ENCODE measurements at places on chromosomes 6 and 20.
A peak's percentile ranks its signal among the peaks of the same experiment; 100 is the strongest.

- no peak overlapping the region for H3K27ac ChIP-seq
- H3K27me3 ChIP-seq, result peaks cover 3% of the 10 kb centered on the region
- H3K4me1 ChIP-seq, result no peaks in the 10 kb centered on the region
- no peak for DNase-seq
Measured at GRCh38 chr6:33999567-33999966, 146.3 kb downstream of the GRM4 start.

- H3K27me3 ChIP-seq, result peaks cover 7% of the 10 kb centered on the region
- H3K36me3 ChIP-seq, result no peaks in the 10 kb centered on the region
- no peak for DNase-seq
- no peak overlapping the region for H3K27ac ChIP-seq
- peak overlapping the region; percentile 29 for H3K4me3 ChIP-seq
Measured at GRCh38 chr20:50187403-50188051, 3.1 kb upstream of the CEBPB start.

GRCh38 chr6:26594730-26595632 lies 1.8 kb upstream of the ABT1 start:
- H3K36me3 ChIP-seq, result peaks cover 9% of the 10 kb centered on the region
- H3K4me1 ChIP-seq, result peaks cover 6% of the 10 kb centered on the region
- no peak overlapping the region for H3K27ac ChIP-seq
- peaks cover 20% of the 10 kb centered on the region for H3K27me3 ChIP-seq
- no peak for DNase-seq
- H3K4me3 ChIP-seq, result no peak overlapping the region

- no peaks in the 10 kb centered on the region for H3K4me1 ChIP-seq
- H3K27ac ChIP-seq, result no peak overlapping the region
Measured at GRCh38 chr20:20255099-20255498, 112.8 kb upstream of the INSM1 start.

GRCh38 chr6:141259807-141260206 lies 872.9 kb upstream of the GJE1 start:
- H3K27me3 ChIP-seq, result no peaks in the 10 kb centered on the region
- H3K27ac ChIP-seq, result no peak overlapping the region
- DNase-seq, result no peak
- no peaks in the 10 kb centered on the region for H3K36me3 ChIP-seq

DNA sequence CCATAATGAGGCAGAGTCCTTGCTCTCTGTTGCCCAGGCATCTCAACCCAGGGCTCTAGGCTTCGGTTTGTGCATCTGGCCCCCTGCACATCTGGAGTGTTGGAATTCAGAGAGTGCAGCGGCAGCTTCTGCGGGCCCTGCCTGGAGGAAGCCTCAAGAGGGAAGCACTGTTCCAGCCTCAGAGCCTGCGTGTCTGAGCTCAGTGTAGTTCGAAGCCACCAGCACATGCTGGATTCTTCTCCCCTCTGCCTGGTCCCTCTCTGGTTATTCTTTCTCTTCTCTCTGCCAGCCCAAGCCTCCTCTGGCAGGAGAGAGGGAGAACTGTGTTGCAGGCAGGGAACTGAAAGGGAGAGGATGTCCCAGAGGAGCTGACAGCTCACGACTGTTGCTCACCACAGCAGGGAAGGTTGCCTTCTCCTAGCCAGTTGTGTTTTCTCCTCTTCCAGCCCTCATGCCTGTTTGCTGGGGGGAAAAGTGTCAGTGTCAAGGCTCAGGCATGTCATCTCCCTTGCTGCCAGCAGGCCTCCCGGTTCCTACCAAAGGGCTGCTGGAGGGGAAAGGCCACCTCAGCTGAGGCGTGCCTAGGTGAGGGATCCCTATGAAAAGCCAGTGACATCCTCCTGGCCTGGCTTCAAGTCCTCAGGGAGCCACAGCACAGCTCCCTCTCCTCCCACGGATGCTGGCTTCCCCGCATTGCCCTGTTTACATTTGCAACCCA lies 126.0 kb upstream of the LRFN2 start:
- no peak overlapping the region for H3K4me3 ChIP-seq
- H3K4me1 ChIP-seq, result peaks cover 6% of the 10 kb centered on the region
- H3K27me3 ChIP-seq, result no peaks in the 10 kb centered on the region
- H3K27ac ChIP-seq, result no peak overlapping the region

DNA sequence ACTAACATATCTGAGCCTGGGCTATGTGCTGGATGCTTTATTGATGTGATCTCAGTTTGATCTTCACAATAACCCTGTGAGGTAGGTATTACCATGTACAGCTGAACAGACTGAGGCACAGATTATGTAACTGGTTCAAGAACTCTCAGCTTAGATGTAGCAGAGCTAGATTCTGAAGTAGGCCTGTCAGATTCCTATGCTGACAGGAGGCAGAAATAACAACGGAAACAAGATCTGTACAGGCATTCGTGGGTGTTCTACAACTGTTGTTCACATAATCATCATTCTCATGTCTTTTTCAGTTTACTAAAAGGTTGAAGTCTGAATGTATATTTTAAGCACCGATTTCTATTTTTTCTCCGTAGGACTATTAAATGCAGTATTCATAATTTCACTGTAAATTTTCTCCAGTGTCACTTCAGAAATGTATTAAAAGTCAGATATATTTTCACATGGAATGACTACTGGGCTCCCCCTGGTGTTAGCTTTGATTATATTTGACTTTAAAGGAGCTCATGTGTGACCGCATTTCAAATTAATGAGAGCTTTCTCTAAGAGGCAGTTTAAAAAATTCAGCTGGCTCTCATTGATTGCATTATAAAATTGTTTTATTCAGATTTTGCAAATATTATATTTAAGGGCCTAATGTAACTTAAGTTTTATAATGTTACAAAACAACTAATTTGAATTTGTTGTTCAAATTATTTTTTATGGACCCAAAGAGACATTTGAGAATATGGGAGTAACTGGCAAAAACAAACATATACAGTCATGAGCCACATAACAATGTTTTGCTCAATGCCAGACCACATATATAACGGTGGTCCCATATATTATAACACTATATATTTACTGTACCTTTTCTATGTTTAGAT lies 36.4 kb upstream of the SLC17A4 start:
- H3K27ac ChIP-seq, result no peak overlapping the region
- no peaks in the 10 kb centered on the region for H3K4me1 ChIP-seq
- peak; percentile 18 for DNase-seq
- peaks cover 11% of the 10 kb centered on the region for H3K27me3 ChIP-seq
- no peak overlapping the region for H3K4me3 ChIP-seq

- no peaks in the 10 kb centered on the region for H3K27me3 ChIP-seq
- no peak overlapping the region for H3K4me3 ChIP-seq
- no peak overlapping the region for H3K27ac ChIP-seq
- H3K4me1 ChIP-seq, result no peaks in the 10 kb centered on the region
Measured at GRCh38 chr6:130841128-130841728, 14.0 kb downstream of the SMLR1 start.

GRCh38 chr6:169970306-169970988 lies 219.0 kb downstream of the ERMARD start:
- H3K4me3 ChIP-seq, result no peak overlapping the region
- H3K27me3 ChIP-seq, result no peaks in the 10 kb centered on the region
- no peak overlapping the region for H3K27ac ChIP-seq
- DNase-seq, result no peak
- H3K4me1 ChIP-seq, result no peaks in the 10 kb centered on the region

DNA sequence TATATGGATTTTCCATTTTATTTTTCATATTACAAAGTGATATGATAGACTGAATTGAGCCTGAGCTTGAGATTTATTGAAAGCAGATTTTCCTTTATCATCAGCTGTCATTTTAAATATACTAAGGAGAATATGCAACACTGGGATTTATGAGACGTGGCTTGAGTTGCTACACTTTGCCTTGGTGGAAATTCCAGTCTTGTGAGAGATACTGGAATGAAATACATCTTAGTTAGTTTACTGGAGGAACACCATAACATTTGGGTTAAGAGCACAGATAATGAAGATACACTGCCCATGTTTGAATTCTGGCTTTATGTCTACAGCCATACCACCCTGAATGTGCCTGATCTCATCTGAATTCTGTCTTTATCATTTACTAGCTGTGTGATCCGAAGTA lies 86.5 kb upstream of the IFNGR1 start:
- no peak for DNase-seq
- H3K27ac ChIP-seq, result no peak overlapping the region
- H3K4me3 ChIP-seq, result no peak overlapping the region
- H3K27me3 ChIP-seq, result no peaks in the 10 kb centered on the region
- no peaks in the 10 kb centered on the region for H3K36me3 ChIP-seq

- no peak for DNase-seq
- peaks cover 3% of the 10 kb centered on the region for H3K4me1 ChIP-seq
- H3K27ac ChIP-seq, result no peak overlapping the region
- peaks cover 4% of the 10 kb centered on the region for H3K27me3 ChIP-seq
- no peaks in the 10 kb centered on the region for H3K36me3 ChIP-seq
- H3K4me3 ChIP-seq, result no peak overlapping the region
Measured at GRCh38 chr6:21733311-21733710, 139.8 kb downstream of the SOX4 start.

GRCh38 chr20:59194023-59194935 lies 30.7 kb downstream of the ZNF831 start:
- no peak overlapping the region for H3K4me3 ChIP-seq
- H3K27me3 ChIP-seq, result no peaks in the 10 kb centered on the region
- H3K27ac ChIP-seq, result no peak overlapping the region
- H3K36me3 ChIP-seq, result peaks cover 18% of the 10 kb centered on the region
- peaks cover 12% of the 10 kb centered on the region for H3K4me1 ChIP-seq

- H3K4me1 ChIP-seq, result no peaks in the 10 kb centered on the region
- peaks cover 5% of the 10 kb centered on the region for H3K27me3 ChIP-seq
- H3K36me3 ChIP-seq, result no peaks in the 10 kb centered on the region
- no peak overlapping the region for H3K27ac ChIP-seq
- DNase-seq, result no peak
Measured at GRCh38 chr6:74979065-74979766, 226.6 kb downstream of the COL12A1 start.

DNA sequence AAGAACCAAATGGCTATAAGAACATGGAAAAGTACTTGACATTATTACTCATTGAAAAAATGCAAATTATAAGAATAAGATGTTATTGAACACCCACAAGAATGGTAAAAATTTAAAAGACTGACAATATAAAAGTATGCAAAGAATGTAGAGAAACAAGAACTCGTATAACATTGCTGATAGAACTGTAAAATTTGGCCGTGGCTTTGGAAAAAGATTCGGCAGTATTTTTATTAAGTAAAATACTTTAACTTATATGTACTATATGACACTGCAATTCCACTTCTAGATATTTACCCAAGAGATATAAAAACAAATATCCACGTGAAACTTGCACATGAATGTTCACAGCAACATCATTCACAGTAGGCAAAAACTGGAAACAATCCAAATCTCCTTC lies 239.2 kb downstream of the TPBG start:
- H3K36me3 ChIP-seq, result no peaks in the 10 kb centered on the region
- peaks cover 10% of the 10 kb centered on the region for H3K27me3 ChIP-seq
- DNase-seq, result no peak
- H3K4me3 ChIP-seq, result no peak overlapping the region
- no peak overlapping the region for H3K27ac ChIP-seq

DNA sequence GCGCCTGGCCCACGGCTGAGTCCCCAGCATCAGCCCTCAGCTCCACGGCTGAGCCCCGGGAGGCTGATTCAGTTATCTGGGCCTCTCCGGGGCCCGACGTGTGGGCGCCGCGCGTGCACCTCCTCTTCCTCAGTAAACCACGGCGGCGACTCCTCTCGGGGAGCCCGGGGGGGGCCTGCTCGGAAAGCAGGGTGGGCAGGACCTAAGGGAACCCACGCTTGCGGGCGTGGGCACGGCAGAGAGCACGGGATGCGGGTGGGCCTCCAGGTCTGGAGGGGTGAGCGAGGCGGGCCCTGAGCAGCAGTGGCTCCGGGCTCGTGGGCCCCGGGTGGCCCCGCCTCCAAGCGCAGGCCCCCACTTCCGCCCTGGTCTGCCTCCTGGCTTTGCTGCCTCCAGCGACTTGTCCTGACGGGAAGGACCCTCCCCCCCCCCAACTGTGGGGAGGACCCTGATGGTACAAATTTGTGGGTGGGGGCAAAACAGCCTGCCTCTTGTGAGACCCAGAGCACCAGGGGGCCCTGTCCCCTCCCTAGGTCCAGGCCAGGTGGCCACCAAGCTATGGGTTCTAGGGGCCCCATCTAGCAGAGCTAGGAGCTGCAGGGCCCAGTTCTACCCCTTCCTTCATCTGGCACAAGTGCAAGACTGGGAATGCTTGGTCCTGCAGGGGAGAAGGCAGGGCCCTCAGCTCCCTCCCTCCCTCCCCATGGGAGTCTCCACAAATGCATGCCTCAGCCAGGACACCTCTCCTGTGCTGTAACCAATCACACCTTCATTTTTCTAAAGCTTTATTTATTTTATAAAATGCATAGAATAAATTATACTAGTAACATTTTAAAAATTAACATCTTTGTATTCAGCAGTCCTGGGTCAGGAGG lies 16.9 kb downstream of the UCKL1 start:
- H3K4me3 ChIP-seq, result no peak overlapping the region
- peaks cover 33% of the 10 kb centered on the region for H3K36me3 ChIP-seq
- no peaks in the 10 kb centered on the region for H3K27me3 ChIP-seq
- H3K27ac ChIP-seq, result peak overlapping the region; percentile 27
- no peak for DNase-seq

GRCh38 chr6:58113960-58114359 lies 796.5 kb downstream of the PRIM2 start:
- no peak overlapping the region for H3K27ac ChIP-seq
- H3K4me1 ChIP-seq, result no peaks in the 10 kb centered on the region
- H3K4me3 ChIP-seq, result no peak overlapping the region

GRCh38 chr20:47274401-47275108 lies 81.9 kb downstream of the ZMYND8 start:
- peak overlapping the region; percentile 95 for H3K27ac ChIP-seq
- H3K36me3 ChIP-seq, result peaks cover 85% of the 10 kb centered on the region
- no peaks in the 10 kb centered on the region for H3K27me3 ChIP-seq
- DNase-seq, result no peak
- peaks cover 32% of the 10 kb centered on the region for H3K4me1 ChIP-seq

GRCh38 chr6:112663698-112664097 lies 316.6 kb downstream of the RFPL4B start:
- H3K4me1 ChIP-seq, result no peaks in the 10 kb centered on the region
- H3K36me3 ChIP-seq, result no peaks in the 10 kb centered on the region
- no peak overlapping the region for H3K27ac ChIP-seq

DNA sequence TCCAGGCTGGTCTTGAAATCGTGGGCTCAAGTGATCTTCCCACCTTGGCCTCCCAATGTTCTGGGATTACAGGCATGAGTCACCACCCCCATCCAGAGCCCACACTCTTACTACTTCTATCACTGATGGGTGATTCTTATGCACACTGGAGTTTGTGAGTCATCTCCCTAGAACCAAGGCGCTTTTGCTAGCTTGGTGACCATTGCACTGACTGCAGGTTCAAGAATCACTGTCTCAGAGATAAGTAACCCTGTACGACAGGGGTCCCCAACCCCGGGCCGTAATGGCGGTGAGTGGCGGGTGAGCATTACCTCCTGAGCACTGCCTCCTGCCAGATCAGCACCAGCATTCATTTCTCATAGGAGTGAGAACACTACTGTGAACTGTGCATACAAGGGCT lies 118.8 kb downstream of the MAP3K7 start:
- H3K4me3 ChIP-seq, result no peak overlapping the region
- no peak overlapping the region for H3K27ac ChIP-seq
- H3K27me3 ChIP-seq, result no peaks in the 10 kb centered on the region

GRCh38 chr6:104418125-104418524 lies 441.6 kb downstream of the HACE1 start:
- H3K27ac ChIP-seq, result no peak overlapping the region
- peaks cover 5% of the 10 kb centered on the region for H3K27me3 ChIP-seq
- DNase-seq, result no peak
- no peaks in the 10 kb centered on the region for H3K36me3 ChIP-seq
- no peak overlapping the region for H3K4me3 ChIP-seq

Measured in naive thymus-derived CD8-positive, alpha-beta T cell (primary cell).